ENCODE measurements at places on chromosomes 5 and 9. TPM values are rescaled to one million over a fixed set of nuclear protein-coding genes. Genes with fewer than 3 reads are reported as not detected.

The CCDC69 gene
- polyA plus RNA-seq, result 0.48 TPM

The FOXD4 gene
- 0.03 TPM for polyA plus RNA-seq

The AK8 gene
- polyA plus RNA-seq, result 0.19 TPM

The CFAP77 gene
- polyA plus RNA-seq, result 0.13 TPM

The ELAVL2 gene
- polyA plus RNA-seq, result not detected

The ZNF367 gene
- 1.1 TPM for polyA plus RNA-seq

The GPX8 gene
- 131 TPM for polyA plus RNA-seq

The IFNA21 gene
- not detected for polyA plus RNA-seq

The NR5A1 gene
- polyA plus RNA-seq, result not detected

- no peaks in the 10 kb centered on the region for H3K27me3 ChIP-seq
- no peak overlapping the region for H3K27ac ChIP-seq
- H3K36me3 ChIP-seq, result no peaks in the 10 kb centered on the region
- H3K4me3 ChIP-seq, result no peak overlapping the region
- H3K4me1 ChIP-seq, result no peaks in the 10 kb centered on the region
- no peak for DNase-seq
Measured at GRCh38 chr9:1536522-1537170, 478.5 kb upstream of the SMARCA2 start.

- H3K4me3 ChIP-seq, result no peak overlapping the region
- DNase-seq, result no peak
- no peak overlapping the region for H3K27ac ChIP-seq
- H3K36me3 ChIP-seq, result peaks cover 43% of the 10 kb centered on the region
- peaks cover 11% of the 10 kb centered on the region for H3K4me1 ChIP-seq
Measured at GRCh38 chr9:19124430-19124793, 2.9 kb downstream of the PLIN2 start.

- H3K36me3 ChIP-seq, result no peaks in the 10 kb centered on the region
- H3K27ac ChIP-seq, result no peak overlapping the region
- no peak overlapping the region for H3K4me3 ChIP-seq
Measured at GRCh38 chr5:64074533-64074932, 91.1 kb upstream of the RNF180 start.

DNA sequence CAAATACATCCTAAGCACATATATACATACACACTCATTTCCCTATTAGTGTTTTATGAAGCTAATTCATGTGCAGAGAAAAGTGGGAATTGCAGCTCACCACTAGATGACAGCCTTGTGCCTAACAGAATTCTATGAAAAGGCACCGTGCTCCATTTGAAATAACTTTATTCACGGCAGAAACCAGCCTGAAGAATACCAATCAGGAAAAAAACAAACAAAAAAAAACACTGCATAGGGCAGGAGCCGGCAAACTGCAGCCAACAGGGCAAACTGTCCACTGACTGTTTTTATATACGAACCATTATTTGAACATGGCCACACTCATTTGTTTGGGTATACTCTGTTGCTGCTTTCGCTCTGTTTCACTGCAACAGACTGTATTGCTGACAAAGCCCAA is 33.6 kb downstream of the ERMP1 start:
- H3K4me1 ChIP-seq, result no peaks in the 10 kb centered on the region
- H3K36me3 ChIP-seq, result no peaks in the 10 kb centered on the region
- peak; percentile 59 for DNase-seq
- 0 out of 2 replicates have a peak overlapping the region, but pooled peaks have one; percentile 19 for H3K4me3 ChIP-seq
- no peak overlapping the region for H3K27ac ChIP-seq

DNA sequence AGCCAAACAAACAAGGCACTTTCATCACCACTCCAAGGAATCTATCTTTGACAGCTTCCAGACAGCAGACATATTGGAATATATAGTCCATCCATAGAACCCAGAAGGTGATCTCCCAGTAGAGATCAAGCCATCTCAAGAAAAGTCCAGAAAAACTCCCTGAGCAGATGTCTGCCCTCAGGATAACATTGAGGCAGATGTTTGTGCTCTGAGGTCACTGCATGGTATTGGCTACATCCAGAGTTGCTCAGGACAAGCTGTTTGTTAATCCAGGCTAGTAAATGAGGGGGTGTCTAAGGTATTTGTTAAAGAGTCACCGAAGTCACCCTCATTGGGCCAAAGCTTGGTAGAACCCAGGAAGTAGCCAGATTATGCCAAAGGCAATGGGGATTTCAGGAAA is 556.3 kb upstream of the KLF4 start:
- no peak overlapping the region for H3K4me3 ChIP-seq
- H3K27ac ChIP-seq, result no peak overlapping the region
- peaks cover 20% of the 10 kb centered on the region for H3K4me1 ChIP-seq

DNA sequence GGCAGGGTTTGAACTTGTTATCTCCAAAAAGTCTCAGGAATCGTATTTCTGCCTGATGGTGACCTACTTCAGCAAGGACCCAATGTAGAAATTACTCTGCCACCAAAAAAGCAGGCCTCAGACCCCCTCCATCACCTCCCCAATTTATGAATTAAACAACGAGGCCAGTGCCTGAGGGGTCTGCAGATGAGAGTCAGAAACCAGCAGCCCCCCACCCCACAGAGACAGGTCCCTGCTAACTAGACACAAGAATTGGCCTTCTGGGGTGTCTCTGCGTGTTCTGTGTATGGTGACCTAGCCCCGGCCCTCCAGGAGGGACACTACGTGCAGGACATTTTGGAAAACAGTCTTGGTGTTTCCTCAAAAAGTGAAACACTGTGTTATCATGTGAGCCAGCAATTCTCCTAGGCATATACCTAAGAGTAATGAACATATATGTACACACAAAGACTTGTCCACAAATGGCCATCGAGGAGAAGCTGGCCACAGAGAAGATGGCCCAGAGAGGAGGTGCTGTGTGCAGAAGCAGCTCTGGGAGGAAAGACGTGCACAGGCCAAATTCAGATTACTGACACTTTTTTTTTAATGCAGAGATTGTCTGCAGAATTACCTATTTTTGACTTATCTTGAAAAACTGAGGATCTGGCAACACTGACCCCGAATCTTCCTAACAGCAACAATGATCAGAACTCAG is 93.8 kb downstream of the ADAMTS2 start:
- H3K27ac ChIP-seq, result no peak overlapping the region
- H3K4me1 ChIP-seq, result no peaks in the 10 kb centered on the region
- H3K36me3 ChIP-seq, result peaks cover 6% of the 10 kb centered on the region
- H3K4me3 ChIP-seq, result no peak overlapping the region
- no peaks in the 10 kb centered on the region for H3K27me3 ChIP-seq
- DNase-seq, result no peak

DNA sequence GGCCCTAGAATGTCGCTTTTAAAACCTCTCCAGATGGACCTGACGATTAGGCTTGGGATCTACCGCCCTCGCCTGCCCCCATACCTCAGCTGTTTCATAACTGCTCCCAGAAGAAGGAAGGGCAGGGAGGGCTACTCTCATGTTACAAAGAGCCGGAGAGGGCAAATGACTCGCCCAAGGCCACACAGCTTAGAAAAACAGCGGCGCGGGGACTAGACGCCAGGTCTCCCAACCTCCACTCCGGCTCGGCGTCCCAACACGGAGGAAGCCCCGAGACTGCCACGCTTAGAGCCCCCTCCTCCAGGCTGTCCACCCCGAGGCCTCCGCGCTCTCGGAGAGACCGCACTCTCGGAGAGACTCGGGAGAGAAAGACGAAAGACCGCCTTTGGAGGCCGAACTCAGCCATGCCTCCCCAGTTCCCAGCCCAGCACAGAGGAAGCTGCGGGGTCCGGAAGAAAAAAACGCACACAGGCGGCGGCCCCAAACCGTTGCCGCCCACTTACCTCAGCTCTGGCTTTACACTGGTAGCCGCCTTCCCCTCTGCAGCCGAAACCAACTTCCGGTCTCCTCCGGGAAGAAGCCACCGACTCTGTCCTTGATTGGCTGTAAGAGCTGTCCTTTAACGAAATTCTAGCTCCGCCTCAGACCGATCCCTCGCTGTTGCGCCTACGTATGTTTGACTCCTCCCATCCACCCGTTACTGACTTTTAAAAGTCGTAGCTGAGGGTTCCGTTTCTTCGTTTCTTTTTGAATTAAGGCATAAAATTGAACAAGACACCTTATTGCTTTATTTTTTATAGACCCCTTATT is at the start of gene MED7:
Gene MED7, minus strand, starts transcription at position 549 of the 810 bp plus-strand sequence. CDS start 3,434 bp downstream, outside the sequence.
- DNase-seq, result peak; percentile 100
- peak within 1 kb of the TSS; percentile 87 for H3K27ac ChIP-seq
- H3K36me3 ChIP-seq, result peaks cover 6% of the 10 kb centered on the region
- H3K4me3 ChIP-seq, result peak within 1 kb of the TSS; percentile 84

DNA sequence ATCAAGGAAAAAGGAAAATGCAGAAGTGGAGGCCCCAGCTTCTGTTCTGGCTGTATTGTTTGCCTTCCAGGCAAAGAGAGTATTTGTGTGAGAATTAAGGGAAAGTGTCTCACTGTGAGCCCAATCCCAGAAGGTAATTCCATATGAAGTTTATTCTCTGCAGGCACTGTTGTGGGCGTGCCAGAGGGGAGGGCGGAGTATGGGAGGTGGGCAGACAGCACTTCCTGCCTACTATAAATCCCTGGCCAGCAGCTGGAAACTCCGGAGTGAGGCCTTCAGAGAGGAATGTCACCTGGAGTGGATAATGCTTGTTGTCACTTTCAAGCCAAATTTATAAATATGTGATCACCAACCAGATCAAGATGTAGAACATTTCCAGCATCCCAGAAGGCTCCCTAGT is 209.5 kb downstream of the ARHGAP26 start:
- no peak for DNase-seq
- no peak overlapping the region for H3K27ac ChIP-seq
- H3K4me3 ChIP-seq, result no peak overlapping the region
- peaks cover 28% of the 10 kb centered on the region for H3K4me1 ChIP-seq
- H3K36me3 ChIP-seq, result no peaks in the 10 kb centered on the region

DNA sequence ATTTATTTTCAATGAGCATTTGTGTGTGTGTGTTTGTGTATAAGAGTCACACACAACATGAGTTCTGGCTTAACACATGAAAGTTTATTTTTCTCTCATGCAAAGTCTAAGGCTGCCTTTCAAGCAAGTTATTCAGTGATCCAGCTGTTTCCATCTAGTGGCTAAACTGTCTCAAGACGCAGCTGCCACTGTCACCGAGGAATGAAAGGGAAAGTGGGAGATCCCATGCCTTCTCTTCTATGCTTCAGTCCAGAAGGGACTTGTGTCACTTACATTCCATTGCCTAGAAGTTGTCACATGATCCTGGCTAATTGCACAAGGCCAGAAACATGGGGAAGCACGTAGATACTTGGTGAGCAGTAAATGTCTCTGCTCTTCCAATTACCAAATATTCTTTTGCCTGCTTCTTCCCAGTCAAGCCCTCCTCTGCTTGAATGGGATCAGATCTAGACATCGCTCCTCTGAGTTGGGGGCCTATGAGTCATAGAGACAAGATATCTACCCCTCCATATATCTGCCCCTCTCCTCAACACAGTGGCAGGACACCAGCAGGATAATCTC is 30.4 kb upstream of the SLIT3 start:
- H3K4me3 ChIP-seq, result no peak overlapping the region
- H3K27ac ChIP-seq, result no peak overlapping the region
- no peak for DNase-seq
- no peaks in the 10 kb centered on the region for H3K27me3 ChIP-seq
- H3K36me3 ChIP-seq, result no peaks in the 10 kb centered on the region
- H3K4me1 ChIP-seq, result no peaks in the 10 kb centered on the region

DNA sequence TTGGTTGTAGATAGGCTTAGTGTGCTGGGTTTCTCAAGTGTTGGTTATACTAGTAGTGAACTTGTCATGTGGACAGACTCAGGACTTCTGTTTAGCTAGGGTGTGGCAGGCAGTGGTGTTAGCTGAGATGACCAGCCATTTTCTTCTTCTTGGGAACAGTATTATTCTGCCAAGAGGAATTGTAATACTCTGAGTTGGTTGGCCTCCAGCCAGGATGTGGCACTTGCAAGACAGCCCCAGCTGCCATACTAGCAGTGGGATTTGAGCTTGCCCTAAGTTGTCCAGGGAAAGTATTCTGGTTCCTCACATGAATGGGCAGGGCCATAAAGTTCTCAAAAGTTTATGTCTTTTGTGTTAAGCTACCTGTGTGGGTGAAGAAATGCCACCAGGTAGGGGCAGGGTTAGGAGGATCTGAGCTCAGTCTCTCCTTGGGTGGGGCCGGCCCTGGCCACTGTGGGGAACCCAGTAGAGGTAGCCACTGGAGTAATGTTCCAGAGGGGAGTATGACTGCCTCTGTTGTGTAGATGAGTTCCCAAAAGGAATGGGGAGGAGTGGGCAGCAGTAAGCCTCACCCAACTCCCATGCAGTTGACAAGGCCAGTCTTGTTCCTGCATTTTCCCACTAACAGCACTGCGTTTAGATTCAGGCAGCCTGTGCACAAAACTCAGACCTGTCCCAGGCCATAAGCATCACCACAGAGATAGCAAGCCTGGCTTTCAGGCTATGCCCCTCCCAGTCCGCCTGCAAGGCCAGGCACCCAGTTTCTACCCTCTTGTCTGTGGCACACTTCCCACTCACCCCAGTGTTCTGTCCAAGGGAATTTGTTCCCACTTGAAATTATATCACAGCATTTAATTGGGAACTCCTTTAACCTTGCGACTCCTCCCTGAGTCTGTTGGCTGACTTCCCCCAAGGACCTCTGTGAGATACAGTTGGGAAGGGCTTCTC is 250.7 kb downstream of the ANXA1 start:
- H3K27me3 ChIP-seq, result no peaks in the 10 kb centered on the region
- no peak overlapping the region for H3K27ac ChIP-seq
- H3K4me3 ChIP-seq, result no peak overlapping the region
- H3K4me1 ChIP-seq, result no peaks in the 10 kb centered on the region

- DNase-seq, result no peak
- H3K4me1 ChIP-seq, result peaks cover 1% of the 10 kb centered on the region
- H3K27me3 ChIP-seq, result no peaks in the 10 kb centered on the region
- H3K27ac ChIP-seq, result no peak overlapping the region
Measured at GRCh38 chr5:107772418-107773310, 101.9 kb upstream of the EFNA5 start.

DNA sequence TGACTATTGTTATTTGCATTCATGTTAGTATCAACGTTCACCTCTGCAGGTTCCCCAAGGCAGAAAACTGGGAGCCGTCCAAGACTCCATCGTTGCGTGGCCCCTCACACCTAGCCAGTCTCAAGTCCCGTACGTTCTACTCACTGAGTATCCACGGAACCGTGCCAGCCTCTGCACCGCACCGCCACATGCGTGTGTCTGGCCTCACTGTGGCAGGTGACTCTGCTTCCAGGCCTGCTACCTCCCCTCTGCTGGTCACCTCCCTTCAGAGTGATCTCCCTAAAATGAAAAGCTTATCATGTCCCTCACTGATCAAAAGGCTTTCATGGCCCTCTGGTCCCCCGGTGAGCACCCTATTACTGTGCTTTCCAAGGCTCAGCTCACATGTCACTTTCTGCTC is 108.1 kb downstream of the GABBR2 start:
- H3K36me3 ChIP-seq, result no peaks in the 10 kb centered on the region
- no peak for DNase-seq
- H3K27ac ChIP-seq, result peak overlapping the region; percentile 10
- peaks cover 41% of the 10 kb centered on the region for H3K4me1 ChIP-seq
- no peak overlapping the region for H3K4me3 ChIP-seq
- no peaks in the 10 kb centered on the region for H3K27me3 ChIP-seq

- H3K27me3 ChIP-seq, result no peaks in the 10 kb centered on the region
- H3K27ac ChIP-seq, result no peak overlapping the region
- DNase-seq, result no peak
- no peak overlapping the region for H3K4me3 ChIP-seq
Measured at GRCh38 chr5:110040178-110040577, 350.5 kb downstream of the MAN2A1 start.

GRCh38 chr5:89147031-89147430 is 264.0 kb upstream of the MEF2C start:
- DNase-seq, result no peak
- H3K4me3 ChIP-seq, result no peak overlapping the region
- H3K27me3 ChIP-seq, result no peaks in the 10 kb centered on the region
- no peaks in the 10 kb centered on the region for H3K36me3 ChIP-seq

All from IMR-90 (cell line).